Articular chondrocyte of knee joint (primary cell): ENCODE measurements at places on chromosomes 3 and 15. TPM values are rescaled to one million over a fixed set of nuclear protein-coding genes. Genes with fewer than 3 reads are reported as not detected.

LRRC2 gene
- 10.5 and 18.0 TPM in 2 replicates for total RNA-seq

SEMA3G gene
- total RNA-seq: under 0.01 and 0.13 TPM in 2 replicates

SGO1 gene
- 4.2 and 5.4 TPM in 2 replicates for total RNA-seq

SLC15A2 gene
- total RNA-seq: 0.13 and 0.97 TPM in 2 replicates

PRTG gene
- 3.0 and 3.4 TPM in 2 replicates for total RNA-seq

OR5K2 gene
- not detected in 2 replicates for total RNA-seq

TEX55 gene
- total RNA-seq: not detected in 2 replicates

FANCD2OS gene
- total RNA-seq: not detected in 2 replicates

CTXN2 gene
- not detected in 2 replicates for total RNA-seq

TMCC1 gene
- total RNA-seq: 17.4 and 18.3 TPM in 2 replicates

LRRC31 gene
- total RNA-seq: not detected in 2 replicates
